ENCODE measurements at places on chromosomes 6 and 20.

DNA sequence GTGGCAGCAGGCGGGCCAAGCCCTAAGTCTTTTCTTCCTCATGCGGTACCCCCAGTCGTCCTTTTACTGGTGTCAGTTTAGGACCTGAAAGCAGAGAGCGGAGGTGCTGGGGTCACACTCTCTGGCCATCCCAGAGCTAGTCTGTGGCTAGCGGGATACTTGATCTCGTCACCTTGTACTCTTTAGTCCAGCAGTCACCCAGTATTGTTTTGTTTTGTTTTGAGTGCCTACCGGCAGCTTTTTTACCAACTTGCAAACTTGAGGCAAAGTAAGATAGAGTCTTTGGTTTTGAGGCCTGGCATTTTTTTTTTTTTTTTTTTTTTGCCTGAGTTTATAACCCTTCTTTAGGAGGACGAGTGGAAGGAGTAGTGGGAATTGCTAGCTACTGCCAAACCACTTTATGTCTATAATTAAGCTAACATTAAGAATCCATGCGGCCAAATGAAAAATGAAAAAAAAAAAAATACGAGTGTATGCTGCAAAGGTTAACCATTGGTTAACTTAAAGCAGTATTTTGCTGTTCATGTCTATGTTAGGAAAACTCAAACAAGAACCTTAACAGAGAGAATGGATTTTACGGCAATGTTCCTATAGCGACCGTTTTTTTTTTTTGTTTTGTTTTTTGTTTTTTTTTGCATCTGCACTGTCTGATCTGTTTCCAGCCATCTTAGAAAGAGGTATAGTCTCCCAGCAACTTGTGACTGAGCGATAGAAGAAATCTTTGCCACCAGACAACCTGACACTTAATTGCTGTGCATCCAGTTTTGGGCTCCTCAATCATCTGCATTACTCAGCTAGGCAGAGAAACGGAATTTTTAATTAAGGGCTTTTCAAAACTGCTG is 56.9 kb downstream of the FAM217A start:
- DNase-seq = no peak

- DNase-seq = no peak
These were observed 285.4 kb upstream of the CHD6 start for GRCh38 chr20:41903586-41903985.

GRCh38 chr6:83804886-83805285 is 48.3 kb upstream of the RIPPLY2 start:
- DNase-seq = no peak

- no peak for DNase-seq
These were observed 463.1 kb downstream of the EPM2A start for GRCh38 chr6:145272246-145272645.

DNA sequence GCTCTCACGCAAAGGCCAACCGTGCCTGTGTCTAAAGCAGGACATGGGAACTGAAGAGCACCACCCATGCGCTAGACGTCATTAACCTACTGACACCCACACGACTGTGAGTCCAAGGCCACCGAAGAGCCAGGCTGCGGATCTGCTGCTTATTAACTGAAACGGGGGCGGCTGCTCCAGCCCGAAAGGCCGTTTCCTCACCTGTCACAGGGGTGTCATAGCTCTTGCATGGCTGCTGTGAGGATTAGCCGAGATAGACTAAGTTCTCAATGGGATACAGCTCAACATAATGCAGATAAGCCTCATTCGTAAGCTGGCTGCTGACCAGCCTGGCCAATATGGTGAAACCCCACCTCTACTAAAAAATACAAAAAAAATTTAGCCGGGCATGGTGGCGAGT is 26.7 kb downstream of the OVOL2 start:
- no peak for DNase-seq

- no peak for DNase-seq
These were observed 215.0 kb upstream of the SGK1 start for GRCh38 chr6:134532694-134533624.

- DNase-seq = no peak
These were observed 172.7 kb downstream of the MRPL14 start for GRCh38 chr6:43954311-43955131.

DNA sequence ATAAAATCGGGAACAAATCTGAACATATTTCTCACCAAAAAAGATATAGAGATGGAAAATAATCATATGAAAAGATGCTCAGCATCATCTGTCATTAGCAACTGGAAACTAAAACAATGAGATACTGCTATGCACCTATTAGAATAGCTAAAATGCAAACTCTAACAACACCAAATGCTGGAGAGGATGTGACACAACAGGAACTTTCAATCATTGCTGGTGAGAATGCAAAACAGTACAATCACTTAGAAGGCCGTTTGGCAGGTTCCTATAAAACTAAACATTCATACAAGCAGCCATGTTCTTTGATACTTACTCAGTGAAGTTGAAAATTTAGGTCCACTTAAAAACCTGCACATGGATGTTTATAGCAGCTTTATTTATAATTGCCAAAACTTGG is 67.0 kb downstream of the FAM50B start:
- no peak for DNase-seq

DNA sequence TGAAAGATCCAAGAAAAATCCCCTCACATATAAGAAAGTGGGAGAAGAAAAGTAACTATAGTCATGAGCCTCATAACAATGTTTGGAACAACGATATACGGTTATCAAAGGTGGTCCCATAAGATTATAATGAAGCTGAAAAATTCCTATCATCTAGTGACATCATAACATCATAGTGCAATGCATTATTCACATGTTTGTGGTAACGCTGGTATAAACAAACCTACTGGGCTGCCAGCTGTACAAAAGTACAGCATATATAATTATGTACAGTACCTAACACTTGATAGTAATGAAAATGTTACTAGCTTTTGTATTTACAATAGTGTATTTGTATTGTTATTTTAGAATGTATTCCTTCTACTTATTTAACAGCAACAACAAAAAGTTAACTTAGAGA is 240.7 kb downstream of the RNGTT start:
- no peak for DNase-seq

DNA sequence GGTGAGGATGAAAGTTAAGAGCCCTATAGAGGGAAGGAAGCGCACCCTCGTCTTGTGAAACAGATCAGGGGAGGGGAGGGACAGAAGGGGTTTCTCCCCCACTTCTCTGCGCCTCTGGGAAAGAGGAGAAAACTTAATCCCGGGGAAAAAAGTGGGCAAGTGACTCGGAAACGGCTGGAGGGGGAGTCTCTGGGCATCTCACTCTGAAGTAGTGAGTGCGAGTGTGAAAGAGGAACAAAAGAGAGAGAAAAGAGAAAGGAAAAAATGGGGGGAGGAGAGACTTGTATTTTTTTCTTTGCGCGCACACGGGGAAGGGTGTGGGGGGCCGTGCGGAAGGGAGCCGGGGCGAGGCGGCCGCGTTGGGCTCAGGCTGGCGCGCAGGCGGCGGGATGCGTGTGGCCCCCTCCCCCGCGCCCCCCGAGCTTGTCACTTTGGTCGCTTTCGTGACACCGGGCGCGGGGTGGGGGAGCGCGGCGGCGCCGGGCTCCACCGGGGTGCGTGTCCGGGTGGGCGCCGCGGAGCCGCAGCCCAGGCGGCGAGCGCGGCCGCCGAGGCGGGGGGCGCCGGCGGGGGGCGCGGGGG is 454 bp downstream of the L3MBTL3 start:
- DNase-seq = no peak

GRCh38 chr20:9110365-9110764 is 41.5 kb downstream of the PLCB4 start:
- DNase-seq = no peak

GRCh38 chr20:34318609-34319443 is 15.7 kb upstream of the AHCY start:
- no peak for DNase-seq

Measured in brain pericyte (primary cell).